ENCODE measurements at places on chromosomes 5 and 9. TPM values are rescaled to one million over a fixed set of nuclear protein-coding genes. Genes with fewer than 3 reads are reported as not detected.

GRCh38 chr5:51810592-51810991 is 427.3 kb downstream of the ISL1 start:
- DNase-seq, result no peak

Gene FGF1
- 0.41 TPM for total RNA-seq

DNA sequence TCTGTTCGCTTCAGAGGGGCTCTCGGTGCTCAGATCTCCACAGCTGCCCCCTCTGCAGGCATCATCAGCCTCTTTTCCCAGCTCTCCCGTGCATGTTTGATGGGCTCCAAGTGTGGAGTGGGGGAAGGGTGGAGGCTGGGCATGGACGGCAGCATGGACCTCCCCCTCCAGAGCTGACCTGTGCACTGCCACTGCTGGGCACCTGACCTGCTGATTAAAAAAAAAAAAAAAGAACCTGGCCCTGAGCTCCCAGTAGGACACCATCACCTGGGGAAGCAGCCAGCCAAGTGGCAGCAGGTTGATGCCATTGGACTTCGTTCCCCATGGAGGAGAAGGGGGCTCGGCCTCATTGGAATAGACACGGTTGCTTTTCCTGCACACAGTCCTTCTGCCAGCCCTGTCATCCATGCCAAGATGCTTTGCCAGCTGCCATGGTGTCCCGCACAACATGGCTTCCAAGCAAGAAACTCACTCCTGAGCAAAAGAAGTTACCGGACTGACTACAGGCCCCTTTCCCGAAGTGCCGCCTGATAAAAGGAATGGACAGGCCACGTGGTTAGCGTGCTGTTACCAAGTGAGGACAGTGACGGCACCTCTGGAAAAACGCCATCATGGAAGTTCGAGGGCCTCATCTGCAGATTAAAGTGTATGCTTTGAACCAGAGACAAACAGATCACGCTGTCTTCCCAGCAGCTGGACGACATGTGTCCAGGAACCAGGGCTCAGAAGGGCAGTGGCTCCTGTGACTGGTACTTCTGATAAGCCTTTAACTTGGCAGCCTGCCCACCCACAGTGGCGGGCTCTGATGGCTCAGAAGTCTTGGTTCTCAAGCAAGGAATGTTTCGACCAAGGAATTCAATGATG is 14.7 kb upstream of the BRD3OS start:
- DNase-seq, result no peak

- DNase-seq, result no peak
Observed at GRCh38 chr9:107242073-107243030, 40.7 kb upstream of the RAD23B start.

DNA sequence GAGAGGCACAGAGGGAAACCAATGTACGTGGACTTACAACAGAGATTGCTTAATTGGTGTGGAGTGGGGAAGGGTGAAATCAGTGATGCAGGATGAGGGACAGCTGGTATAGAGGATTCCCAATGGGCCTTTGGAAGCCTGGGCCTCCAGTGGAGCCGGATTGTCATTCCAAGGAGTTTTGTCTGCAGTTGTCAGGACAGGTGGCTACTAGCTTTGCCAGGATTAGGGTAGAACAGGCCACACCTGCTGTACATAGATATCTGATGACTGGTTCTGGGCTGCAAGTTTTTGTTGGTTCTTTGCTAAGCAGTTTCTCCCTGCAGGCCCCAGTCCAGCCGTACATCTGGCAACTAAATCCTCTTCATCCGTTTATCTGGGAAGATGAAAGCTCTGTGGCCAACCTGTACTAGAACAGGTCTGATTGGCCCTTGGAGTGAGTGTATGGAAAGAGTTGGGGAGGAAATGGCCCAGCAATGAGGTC is 4.2 kb downstream of the SKP2 start:
- DNase-seq, result no peak

GRCh38 chr9:124140941-124141568 is 116.7 kb upstream of the NEK6 start:
- no peak for DNase-seq

- no peak for DNase-seq
Observed at GRCh38 chr9:132046456-132046855, 33.2 kb downstream of the MED27 start.

GRCh38 chr9:27627188-27627564 is 53.9 kb upstream of the C9orf72 start:
- no peak for DNase-seq

- no peak for DNase-seq
Observed at GRCh38 chr5:8386719-8387288, 517.9 kb downstream of the MTRR start.

Gene CCL21
- 136 TPM for total RNA-seq

Gene RASEF
- total RNA-seq, result 26.7 TPM

Gene PFN3
- not detected for total RNA-seq

DNA sequence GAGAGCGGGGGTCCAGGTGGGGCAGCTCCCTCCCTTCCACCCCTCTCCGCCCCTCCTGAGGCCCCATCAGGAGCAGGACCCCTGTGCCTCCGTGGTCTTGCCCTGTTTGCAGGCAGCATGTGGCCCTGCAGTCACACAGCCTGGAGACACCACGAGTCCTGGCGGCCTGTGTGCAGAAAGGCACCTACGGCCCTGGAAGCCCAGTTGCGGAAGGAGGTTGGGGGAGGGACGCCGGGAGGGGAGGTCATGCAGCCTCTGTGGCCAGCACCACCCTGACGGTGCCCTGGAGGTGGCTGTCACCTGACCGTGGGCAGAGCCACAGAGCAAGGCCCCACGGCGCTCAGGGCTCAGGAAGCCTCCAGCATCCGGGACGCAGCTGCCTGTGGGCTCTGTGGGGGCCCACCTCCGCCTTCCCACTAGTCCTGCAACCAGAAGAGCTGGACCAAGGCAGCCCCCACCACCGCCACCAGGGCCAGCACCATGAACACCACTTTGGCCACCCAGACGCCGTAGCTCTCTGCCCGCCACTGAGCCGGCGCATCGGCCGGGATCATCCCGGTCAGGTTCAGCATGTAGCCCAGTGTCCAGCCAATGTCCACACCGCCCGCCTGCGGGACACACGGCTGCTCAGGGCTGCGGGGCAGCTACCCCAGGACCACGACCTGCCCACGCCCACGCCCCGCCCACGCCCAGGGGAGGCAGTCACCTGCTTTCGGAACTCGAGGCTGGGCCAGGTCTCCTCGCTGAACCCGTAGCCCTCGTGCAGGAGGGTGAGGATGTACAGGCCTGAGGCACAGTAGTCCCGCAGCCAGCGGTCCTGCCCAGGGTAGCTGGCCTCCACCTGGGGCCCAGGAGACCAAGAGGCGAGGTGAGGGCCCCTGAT is 6.4 kb downstream of the ENTPD8 start:
- DNase-seq, result no peak

Gene CCDC69
- 66.4 TPM for total RNA-seq

GRCh38 chr9:114607671-114608524 is 3.2 kb upstream of the TMEM268 start:
- no peak for DNase-seq

DNA sequence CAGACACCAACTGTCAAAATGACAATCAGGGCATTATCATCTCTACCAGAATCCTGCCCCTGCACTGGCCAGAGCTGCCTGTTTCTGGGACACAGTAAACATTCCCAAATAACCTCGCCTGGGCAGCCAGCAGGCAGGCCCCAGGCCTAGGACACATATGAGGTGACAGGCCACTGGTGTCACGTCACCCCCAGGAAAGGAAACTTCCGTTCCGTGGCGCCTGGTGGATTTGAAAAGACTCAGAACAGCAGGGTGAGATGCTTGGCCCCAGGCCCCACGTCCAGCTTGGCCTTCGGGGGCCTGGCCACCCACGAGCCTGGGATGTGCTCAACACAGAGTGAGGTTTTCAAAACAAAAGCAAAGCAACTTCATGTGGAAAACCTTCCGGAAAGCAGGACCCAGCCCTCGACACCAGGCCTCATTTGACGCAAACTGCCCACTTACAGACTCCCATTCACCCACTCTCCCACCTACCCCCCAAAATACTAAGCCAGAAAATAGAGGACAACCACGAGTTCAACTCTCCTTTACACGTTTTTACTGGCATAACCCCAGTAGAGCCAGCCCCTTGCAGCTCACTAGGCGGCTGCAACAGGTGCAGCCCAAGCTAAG is 1.2 kb downstream of the SEMA4D start:
- DNase-seq, result peak; percentile 25

GRCh38 chr5:89071101-89071940 is 188.3 kb upstream of the MEF2C start:
- no peak for DNase-seq

Gene PLAC8L1
- not detected for total RNA-seq

DNA sequence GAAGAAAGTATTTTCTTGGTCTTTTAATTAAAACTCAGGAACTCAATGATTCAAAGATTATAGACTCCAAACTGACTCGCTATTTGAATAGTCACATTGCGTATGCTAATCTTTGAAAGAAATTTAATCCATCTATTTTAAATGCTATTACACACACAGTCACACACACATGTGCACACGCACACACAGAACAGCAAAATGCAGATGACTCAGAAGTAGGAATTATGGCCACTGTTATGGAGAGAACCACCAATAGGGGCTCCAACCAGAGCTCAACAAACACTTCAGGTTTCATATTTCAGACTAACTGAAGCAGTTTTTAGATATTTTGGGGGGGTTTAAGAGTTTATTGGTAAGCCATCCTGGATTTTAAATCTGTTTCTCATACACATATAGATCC is 1917.9 kb downstream of the EFNA5 start:
- DNase-seq, result no peak

DNA sequence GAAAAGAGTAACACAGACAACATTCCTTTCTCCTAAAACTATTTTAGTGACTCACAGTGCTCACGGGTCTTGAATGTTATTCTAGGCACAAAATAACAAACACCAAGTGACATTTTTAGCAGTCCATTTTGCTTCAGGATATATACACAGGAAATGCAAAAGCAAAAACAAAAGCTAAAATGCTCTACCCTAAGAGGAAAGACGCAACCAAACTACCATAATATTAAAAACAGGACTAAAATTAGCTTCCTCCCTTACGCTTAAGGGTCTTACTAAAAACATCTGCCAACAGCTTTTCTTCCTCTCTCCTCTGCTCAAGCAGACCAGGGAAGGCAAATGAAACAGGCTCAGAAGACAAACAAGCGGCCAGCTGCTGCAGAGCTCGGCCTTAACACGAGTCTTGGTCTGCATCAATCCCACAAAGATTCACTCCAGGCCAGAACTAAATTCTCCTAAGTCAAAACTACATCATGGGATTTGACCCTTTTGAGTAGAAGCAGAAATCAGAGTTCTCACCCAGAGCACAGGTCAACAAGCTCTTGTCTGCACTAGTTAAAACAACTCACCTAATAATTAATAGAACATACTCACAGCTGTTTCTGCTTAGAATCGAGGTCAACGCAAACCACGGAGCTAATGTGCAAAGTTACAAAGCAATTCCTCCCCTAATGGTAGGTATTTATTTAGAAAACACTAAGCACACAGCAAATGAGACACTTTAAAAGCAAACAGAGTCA is 62.3 kb downstream of the RAPGEF1 start:
- DNase-seq, result peak; percentile 73

Gene PTGER4
- 17.1 TPM for total RNA-seq

DNA sequence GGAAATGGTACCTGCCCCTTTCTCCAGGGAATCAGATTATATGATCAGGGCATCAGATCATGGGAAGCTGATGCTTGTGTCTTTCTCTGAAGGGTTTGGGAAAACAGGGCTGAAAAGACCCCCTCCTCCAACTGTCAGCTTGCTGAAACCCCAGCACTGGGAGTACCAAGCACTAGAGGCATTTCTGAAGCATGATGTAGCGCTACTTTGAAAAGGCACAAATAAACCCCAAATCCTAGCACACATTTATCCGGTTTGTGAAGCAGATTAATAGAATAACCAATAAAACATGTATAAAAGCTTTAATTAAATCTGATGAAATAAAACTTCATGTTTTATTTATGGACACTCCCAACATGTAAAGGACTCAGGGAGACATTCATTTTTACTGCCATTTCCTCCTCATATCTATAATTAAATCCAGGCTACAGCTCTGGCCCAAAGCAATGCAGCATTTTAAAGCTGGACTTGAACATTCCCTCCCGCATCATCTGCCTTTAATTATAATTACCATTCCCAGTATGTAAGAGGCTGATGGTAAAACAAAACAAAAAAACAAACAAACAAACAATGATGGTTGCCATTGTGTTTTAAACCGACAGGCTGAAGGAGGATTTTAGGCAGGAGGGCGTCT is 298.2 kb upstream of the RFX3 start:
- no peak for DNase-seq

DNA sequence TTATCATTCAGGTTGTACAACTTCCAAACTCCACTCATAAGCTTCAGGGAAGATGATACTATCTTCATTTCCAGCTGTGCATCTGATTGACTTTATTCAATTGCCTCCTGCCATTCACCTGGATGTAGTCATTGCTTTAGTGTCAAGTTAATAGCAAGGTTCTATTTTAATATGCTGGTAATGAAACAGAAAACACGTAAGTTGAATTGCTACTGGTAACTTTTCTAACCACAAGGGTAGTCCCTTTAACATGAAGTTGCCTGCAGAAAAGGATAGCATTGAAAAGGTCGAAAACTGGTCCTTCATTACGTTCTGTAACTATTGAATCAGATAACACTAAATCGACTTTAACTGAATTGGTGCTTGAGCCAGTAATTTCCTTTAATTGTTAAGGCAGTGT is 459.4 kb upstream of the CDH6 start:
- no peak for DNase-seq

Gene SMU1
- 17.3 TPM for total RNA-seq

Gene MYMK
- not detected for total RNA-seq

Gene HAVCR1
- not detected for total RNA-seq

DNA sequence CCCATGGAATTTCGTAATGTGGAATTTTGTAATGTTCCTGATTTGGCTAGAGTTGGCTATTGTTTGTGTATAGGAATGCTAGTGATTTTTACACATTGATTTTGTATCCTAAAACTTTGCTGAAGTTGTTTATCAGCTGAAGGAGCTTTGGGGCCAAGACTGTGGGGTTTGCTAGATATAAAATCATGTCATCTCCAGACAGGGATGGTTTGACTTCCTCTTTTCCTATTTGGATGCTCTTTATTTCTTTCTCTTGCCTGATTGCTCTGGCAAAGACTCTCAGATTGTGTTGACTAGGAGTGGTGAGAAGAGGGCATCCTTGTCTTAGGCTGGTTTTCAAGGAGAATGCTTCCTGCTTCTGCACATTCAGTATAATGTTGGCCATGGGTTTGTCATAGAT is 91.0 kb downstream of the NNT start:
- DNase-seq, result no peak

DNA sequence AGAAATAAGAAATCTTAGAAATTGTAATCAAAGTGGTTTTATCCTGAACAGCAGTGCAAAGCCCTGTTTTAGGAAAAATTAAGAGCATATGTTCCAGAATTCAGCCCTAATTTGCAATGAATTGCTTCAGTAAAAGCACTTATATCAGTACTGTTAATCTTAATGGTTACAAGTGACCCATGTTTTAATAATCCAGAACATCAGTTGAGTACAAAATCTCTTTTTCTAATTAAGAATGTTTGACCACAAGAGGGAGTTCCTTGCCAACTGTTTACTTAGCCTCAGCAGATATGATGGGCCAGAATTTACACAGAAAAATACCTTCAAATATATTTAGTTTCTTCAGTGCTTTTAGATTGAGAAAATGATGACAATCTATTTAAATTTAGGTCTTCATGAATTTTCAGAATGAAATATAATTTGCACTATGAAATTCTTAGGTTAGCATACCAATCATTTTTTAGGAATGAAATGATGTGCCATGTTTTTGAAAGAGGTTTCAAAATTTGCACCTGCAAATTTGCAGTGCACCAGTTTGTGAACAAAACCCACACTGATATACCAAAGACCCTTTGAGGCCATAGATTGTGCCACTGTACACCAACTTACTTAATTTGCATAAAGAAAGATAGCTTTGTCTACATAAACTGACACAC is 926.3 kb upstream of the ARRDC3 start:
- DNase-seq, result peak; percentile 57

Gene CANX
- 872 TPM for total RNA-seq

GRCh38 chr9:10079284-10079964 is 533.4 kb downstream of the PTPRD start:
- DNase-seq, result no peak
